Right renal pelvis (tissue), 4 donors: ENCODE measurements at places on chromosomes 1 and 21. TPM values are rescaled to one million over a fixed set of nuclear protein-coding genes. Genes with fewer than 3 reads are reported as not detected.

GRCh38 chr1:40798366-40799281 is 15.0 kb downstream of the KCNQ4 start:
- DNase-seq, result no peak

DNA sequence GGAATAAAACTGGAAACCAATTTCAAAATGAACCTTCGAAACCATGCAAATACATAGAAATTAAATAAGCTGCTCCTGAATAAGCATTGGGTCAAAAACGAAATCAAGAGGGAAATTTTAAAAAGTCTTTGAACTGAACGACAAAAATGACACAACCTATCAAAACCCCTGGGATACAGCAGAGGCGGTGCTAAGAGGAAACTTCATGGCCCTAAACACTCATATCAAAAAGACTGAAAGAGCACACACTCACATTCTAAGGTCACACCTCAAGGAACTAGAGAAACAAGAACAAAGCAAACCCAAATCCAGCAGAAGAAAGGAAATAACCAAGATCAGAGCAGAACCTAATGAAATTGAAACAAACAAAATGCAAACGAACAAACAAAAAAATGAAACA is 85.2 kb upstream of the CDC42BPA start:
- DNase-seq, result no peak

GRCh38 chr1:89254658-89255287 is 17.9 kb downstream of the GBP5 start:
- DNase-seq, result no peak

- DNase-seq, result no peak
These were observed 33.0 kb downstream of the ETS2 start for GRCh38 chr21:38838598-38839327.

Gene GJA9
- 0.10 TPM for polyA plus RNA-seq

DNA sequence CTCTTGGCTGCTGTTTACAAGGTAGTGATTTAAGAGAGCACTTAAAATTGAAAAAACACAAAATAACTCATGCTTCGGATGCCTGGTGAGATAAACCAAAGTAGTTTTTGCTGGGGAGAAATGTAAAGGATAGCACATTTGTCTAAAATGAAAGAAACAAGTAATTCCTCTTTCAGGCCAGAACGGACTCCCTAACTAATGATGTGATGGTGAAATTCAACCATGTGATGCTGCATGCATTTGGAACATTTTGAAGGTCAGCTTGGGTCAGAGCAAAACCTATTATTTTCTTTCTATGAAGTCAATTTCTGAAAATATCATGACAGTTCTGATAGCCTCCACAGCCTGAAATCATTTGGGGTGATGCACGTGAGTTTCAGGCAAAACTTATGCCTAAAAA is 27.6 kb downstream of the NMNAT2 start:
- DNase-seq, result no peak

GRCh38 chr1:43492826-43493225 is 37.9 kb upstream of the PTPRF start:
- DNase-seq, result no peak

Gene OR2T35
- not detected for polyA plus RNA-seq

Gene CDC14A
- 30.3 TPM for polyA plus RNA-seq

- DNase-seq, result no peak
These were observed 93.3 kb downstream of the IGSF21 start for GRCh38 chr1:18200918-18201317.

DNA sequence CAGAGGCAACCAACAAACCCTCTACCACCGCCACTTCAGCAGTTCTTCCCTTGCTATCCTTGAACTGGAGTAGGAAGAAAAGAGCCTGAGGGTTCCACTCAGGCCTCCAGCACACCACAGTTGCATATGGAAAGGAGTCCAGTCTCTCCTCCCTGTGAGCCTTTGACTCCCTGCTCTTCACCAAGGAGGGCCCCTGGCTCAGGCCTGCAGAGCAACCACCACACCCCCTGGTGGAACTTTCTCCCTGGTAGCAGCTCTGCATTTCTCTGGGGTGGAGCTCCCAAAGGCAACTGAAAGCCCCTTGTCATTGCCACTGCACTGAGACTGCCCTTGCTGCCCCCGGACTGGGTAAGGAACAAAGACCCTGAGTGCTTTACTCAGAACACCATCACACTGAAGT is 1021.5 kb upstream of the ADGRL2 start:
- DNase-seq, result no peak

DNA sequence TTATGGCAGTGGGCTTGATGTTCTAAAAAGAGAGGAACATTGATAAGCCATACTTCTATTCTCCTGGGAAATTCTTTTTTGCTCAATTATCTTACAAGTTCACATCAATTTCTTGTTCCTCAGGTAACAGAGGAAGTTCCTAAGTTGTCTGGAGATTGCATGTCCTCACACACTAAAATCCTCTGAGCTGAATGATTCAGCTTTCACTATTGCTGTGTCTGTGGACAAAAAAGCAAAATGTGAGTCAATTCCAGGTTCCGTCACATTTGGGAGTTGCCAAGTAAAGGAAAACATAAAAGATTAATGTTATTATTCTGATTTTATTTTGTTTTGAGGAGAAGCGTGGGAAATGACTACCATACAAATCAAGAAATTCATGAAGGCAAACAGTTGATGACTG is 316.7 kb downstream of the CHRM3 start:
- no peak for DNase-seq

- no peak for DNase-seq
These were observed 115.3 kb downstream of the KIF26B start for GRCh38 chr1:245270063-245270462.

DNA sequence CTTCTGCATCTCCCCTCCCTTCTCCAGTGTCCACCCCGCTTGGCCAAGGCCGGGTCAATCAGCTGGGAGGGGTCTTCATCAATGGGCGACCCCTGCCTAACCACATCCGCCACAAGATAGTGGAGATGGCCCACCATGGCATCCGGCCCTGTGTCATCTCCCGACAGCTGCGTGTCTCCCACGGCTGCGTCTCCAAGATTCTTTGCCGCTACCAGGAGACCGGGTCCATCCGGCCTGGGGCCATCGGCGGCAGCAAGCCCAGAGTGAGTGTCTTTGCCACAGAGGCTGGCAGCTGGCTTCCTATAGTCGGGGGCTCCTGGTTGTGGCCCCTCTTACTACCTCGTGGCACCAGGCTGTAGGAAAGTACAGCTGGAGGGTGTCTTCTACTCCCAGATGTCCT is 3.6 kb downstream of the PAX7 start:
- DNase-seq, result no peak

DNA sequence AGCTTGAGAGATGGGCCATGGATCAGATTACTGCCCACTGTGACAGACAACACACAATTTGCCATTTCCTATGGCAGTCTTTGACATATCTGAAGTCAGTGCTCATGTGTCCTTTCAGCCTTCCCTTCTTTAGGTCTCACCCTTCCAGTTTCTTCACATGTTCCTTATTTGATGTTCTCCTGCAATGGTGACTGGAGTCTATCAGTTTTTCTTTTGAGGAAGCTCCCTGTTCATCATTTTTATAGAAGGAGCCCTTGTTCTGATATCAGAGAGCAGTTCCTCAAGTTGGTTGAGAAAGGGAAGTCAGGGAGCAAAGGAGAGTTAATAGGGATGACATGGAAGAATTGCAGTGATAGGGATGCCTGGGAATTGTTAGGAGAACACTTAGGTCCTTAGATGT is 42.2 kb downstream of the DISC1 start:
- no peak for DNase-seq

GRCh38 chr1:63342402-63342801 is 20.0 kb downstream of the FOXD3 start:
- DNase-seq, result no peak

GRCh38 chr1:32333251-32333963 is 2.6 kb downstream of the MARCKSL1 start:
- DNase-seq, result no peak

Gene EFCAB7
- 23.3 TPM for polyA plus RNA-seq

Gene IKBKE
- 4.9 TPM for polyA plus RNA-seq

DNA sequence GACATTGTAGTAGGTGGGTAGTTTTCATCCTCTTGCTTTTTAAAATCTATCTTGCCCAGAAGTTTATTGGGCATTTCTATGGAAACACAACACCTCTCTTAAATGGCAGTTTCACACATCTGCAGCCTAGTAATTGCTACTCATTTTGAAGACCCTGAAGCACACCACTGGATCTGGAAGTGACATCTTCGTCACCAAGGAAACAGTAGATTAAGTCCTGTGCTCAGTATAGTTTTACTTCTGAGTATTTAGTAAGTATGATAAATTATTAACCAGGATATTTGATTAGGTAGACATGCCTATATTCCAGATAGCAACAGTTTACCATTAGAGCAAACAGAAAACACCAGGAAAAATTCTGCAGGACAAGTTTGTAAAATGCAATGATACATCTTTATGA is 48.7 kb downstream of the UCK2 start:
- no peak for DNase-seq

Gene FHL3
- 18.1 TPM for polyA plus RNA-seq

Gene ADCY10
- polyA plus RNA-seq, result 0.39 TPM

- no peak for DNase-seq
These were observed 165.3 kb downstream of the GALNT2 start for GRCh38 chr1:230232371-230232771.

Gene SPRR2E
- polyA plus RNA-seq, result not detected

DNA sequence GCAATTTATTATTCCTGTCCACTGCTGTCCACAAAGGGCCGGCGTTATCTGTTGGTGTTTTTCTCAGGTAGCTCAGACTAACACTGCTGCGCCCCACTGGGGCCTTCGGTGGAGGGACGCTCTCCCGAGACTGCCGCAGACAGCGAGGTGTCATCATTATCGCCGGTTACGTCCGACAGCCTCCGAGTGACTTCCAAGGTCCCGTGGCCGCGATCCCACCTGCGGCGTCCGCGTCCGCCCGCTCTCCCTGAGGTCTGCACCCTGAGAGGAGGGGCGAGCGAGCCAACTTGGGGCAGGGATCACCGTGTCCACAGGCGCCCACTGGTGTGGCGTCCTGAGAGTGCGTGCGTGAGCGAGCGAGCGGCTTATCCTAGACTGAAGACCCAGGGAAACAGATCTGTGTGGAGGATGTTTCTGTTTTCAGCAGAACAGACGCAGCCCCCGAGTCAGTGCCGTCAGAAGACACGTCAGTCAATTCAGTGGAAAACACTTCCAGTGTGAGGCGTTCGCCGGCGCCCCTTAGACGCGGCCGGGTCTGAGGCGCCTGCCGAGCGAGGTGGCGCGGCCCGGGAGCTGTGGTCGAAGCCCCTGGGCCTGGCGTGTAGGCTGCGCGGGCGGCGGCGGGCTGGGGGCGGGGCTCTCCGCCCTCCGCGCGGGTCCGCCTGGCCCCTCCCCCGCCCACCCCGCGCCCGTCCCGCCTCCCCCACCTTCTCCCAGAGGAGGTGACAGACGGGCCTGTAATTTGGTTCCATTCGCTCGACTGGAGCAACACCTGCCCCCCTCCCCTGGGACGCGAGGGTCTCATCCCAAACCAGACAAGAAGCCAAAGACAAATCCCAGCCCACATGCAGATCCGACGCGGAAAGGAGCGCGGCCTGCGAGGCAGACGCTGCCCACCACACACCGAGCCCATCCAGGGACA is 12.6 kb downstream of the NHLH2 start:
- DNase-seq, result no peak

- DNase-seq, result no peak
These were observed 39.8 kb downstream of the UBE2G2 start for GRCh38 chr21:44761747-44762208.

Gene MAN1C1
- polyA plus RNA-seq, result 16.6 TPM

DNA sequence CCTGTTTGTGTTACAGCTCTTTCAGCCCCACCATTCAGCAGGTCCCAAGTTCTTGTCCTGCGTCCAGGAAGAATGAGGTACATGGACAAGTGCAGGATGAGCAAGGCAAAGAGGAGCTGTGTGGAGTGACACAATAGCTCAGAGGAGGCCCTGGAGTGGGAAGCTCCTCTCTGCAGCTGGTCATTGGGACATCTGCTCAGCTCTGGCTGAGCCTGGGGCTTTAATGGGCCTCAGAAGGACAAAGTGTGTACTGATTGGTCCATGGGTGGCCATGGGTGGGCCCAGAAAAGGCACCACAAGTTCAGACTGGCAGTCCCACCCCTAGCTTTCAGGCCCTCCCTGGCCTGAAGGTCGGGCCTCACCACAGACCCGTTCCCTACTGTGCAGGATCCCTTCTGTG is 14.7 kb upstream of the HYI start:
- DNase-seq, result no peak

GRCh38 chr1:195897076-195897475 is 711.2 kb downstream of the KCNT2 start:
- no peak for DNase-seq

Gene AVPR1B
- 0.58 TPM for polyA plus RNA-seq

GRCh38 chr21:38965241-38965640 is 159.5 kb downstream of the ETS2 start:
- no peak for DNase-seq

Gene IL19
- 0.82 TPM for polyA plus RNA-seq

DNA sequence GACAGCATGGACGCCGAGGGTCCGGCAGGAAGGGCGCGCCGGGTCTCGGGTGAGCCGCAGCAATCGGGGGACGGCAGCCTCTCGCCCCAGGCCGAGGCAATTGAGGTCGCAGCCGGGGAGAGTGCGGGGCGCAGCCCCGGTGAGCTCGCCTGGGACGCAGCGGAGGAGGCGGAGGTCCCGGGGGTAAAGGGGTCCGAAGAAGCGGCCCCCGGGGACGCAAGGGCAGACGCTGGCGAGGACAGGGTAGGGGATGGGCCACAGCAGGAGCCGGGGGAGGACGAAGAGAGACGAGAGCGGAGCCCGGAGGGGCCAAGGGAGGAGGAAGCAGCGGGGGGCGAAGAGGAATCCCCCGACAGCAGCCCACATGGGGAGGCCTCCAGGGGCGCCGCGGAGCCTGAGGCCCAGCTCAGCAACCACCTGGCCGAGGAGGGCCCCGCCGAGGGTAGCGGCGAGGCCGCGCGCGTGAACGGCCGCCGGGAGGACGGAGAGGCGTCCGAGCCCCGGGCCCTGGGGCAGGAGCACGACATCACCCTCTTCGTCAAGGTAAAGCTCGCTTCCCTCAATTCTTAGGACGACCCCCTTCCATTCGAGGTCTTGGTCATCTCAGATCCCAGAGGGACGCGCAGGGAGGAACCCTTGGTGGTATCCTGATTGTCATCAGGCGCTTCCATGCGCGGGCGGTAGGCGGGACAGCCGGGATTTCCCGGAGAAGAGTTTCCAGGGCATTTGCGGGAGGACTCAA is 1.6 kb downstream of the CLIC6 start:
- no peak for DNase-seq

Gene AMY1C
- polyA plus RNA-seq, result not detected

DNA sequence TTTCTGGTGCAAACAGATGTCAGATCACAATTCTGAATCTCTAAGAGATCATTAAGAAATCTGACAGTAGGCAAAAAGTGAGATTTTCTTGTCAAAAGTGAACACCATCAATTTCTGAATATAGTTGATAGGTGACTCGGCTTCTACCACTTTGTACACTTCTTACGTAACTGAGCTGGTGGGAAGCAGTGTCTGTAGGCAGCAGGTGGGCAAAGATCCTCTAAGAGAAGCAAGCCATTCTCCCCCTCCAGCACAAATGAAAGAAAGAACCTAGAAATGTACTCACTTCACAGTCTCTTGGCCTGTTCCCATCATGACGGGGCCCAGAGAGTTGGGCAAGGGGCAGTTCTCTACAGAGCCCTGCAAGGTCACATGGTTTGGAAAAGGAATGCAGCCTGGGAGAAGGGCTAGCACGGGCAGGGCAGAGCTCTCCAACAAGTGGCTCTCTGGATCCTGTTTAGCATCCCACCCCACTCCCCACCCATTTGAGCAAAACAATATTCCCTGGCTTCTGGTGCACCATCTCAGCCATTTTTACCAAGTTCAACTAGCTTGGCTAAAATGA is 412.6 kb downstream of the LTN1 start:
- DNase-seq, result no peak

GRCh38 chr1:82845866-82846265 is 1045.1 kb downstream of the ADGRL2 start:
- DNase-seq, result no peak
